ENCODE measurements at places on chromosomes 16 and 17.

GRCh38 chr16:71357681-71358080 lies 842 bp upstream of the CALB2 start:
- no peak for DNase-seq

- DNase-seq = no peak
Measured at GRCh38 chr17:18278867-18279266, 18.4 kb downstream of the MIEF2 start.

GRCh38 chr16:3681206-3681605 lies 26.7 kb downstream of the DNASE1 start:
- DNase-seq = no peak

DNA sequence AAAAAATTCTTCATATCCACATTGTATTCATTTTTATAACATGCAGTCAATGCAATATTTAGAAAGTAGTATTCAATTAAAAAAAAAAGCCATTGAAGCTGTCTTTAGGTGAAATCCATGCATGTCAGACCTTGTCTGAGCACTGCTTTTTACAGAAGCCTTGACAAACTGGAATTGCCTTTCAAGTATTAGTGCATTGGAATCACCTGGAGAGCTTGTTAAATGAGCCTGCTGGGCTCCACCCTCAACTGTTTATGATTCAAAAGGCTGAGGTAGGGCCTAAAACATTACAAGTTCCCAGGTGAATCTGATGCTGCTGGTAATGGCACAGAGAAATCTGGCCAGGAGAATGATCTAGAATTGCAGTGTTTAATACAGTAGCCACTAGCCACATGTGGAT lies 85.8 kb downstream of the HIC1 start:
- DNase-seq = no peak

DNA sequence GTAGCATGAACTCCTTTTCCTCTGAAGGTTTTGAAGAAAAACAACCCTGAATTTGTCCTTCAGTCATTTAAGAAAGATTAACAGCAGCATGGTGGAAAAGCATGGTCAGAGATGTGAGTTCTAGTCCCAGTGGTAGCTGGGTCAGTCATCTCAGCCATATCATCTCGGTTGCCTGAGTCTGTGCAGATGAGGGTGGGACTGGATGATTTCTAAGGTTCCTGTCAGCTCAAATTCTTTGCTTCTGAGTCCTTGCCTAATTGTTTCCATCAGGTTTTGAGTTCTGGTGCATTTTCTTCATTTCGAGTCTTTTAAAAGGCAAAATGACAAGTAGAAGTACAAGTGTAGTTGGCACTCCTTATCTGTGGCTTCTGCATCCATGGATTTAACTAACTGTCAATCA lies 63.9 kb downstream of the TNRC6C start:
- DNase-seq = no peak

- DNase-seq = no peak
Measured at GRCh38 chr16:27976990-27977389, 86.5 kb downstream of the GSG1L start.

- no peak for DNase-seq
Measured at GRCh38 chr16:8677481-8677880, 3.1 kb downstream of the ABAT start.

DNA sequence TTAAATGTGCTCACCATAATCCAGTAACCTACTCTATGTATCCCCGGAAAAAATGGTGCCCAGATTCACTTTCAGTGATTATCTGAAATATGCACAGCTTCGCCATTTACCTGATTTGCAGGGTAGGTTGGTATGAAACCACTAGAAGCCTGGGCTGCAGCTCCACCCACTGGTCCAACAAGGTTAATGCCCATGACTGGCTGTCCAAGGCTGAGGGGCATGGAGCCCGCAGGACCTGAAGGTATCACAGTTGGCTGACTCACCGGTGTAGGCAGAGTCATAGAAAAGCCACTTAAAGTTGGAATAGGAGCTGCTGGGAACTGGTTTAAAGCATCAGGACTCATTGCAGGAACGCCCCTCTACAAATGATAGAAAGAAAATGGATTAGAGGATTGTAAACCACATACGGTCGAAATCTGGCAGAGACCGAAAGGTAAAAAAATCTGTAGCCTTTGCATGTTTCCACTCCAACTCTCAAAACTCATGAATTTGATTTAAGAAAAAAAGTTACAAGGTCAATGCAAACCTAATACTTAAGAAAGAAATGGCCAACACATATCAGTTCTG lies 38.6 kb downstream of the SYNRG start:
- DNase-seq = peak; percentile 8

DNA sequence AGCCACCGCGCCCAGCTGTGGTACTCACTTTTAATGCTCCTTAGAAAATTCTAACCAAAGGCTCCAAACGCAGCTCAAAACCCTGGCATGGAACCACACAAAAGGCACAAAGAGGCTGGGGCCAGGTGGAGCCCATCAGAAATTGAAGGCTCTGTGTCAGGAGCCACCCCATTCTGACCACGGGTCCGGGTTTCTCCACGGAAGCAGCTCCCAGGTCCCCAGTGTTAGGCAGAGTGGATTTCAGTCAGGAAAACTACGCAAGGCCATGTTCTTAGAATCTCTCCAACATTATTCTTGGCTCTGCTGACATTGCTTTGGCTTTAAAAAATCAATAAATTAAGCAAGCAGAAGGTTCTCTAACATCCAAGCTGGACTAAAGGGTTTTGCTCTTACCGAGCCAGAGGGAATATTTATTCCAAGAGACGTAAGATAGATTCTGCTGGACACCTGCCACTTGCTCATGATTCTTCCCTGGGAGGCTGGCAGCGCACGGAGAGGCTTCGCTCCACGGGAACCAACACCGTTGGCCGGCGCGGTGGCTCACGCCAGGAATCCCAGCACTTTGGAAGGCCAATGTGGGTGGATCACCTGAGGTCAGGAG lies 93.5 kb downstream of the NXN start:
- no peak for DNase-seq

DNA sequence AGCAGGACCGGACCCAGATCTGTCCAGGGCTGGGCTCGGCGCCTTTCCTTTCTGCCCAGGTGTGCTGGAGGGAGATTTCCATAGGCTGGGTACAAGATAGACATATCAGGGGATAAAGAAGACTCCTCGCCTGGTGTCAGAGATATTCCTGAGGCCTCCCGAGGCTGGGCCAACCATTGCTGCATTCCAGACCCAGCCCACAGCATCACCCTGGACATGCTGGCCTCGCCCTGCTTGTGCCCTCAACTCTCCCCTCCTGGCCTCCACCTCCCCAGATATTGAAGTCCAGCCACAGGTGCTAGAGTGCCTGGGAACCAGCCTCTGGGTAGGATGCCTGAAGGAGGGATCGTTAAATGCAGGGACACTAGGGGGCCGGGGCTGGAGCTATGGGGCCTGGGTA lies 2.1 kb downstream of the CD300LG start:
- no peak for DNase-seq

DNA sequence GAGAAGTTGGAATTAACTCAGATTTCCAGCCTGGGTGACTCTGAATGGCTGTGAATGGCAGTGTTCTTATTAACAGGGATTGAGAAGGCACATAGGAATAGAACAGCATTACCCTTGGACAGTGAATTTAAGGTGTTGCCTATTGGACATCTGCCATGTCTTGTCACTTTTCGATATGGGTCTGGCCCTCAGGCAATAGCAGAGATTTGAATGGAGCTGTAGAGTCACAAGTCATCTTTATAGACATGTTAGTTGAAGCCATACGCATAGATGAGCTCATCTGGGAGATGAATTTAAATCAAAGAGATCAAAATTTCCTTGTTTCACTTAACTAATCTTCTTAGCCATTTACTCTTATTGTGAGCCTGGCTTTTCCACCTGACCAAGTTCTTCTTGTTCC lies 14.9 kb upstream of the DHRS11 start:
- no peak for DNase-seq

DNA sequence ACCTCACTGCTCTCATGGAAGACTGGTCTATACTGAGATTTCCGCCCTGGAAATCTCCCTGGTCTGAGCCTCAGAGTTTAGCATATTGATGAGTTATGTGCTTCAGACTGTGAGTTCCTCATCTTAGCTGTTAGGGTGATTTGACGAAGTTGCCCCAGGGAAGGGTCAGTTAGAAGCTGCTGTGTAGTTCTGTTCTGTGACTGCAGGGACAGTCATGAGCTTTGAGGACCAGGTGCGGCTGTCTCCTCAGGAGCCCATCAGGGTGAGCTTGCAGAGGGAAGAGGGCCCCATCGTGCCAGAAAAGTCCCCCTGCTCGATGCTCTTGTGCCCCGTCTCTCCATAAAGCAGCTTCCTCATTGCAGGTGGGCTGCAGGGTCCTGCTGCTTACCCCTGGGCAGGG lies 28.3 kb upstream of the IL17C start:
- no peak for DNase-seq

DNA sequence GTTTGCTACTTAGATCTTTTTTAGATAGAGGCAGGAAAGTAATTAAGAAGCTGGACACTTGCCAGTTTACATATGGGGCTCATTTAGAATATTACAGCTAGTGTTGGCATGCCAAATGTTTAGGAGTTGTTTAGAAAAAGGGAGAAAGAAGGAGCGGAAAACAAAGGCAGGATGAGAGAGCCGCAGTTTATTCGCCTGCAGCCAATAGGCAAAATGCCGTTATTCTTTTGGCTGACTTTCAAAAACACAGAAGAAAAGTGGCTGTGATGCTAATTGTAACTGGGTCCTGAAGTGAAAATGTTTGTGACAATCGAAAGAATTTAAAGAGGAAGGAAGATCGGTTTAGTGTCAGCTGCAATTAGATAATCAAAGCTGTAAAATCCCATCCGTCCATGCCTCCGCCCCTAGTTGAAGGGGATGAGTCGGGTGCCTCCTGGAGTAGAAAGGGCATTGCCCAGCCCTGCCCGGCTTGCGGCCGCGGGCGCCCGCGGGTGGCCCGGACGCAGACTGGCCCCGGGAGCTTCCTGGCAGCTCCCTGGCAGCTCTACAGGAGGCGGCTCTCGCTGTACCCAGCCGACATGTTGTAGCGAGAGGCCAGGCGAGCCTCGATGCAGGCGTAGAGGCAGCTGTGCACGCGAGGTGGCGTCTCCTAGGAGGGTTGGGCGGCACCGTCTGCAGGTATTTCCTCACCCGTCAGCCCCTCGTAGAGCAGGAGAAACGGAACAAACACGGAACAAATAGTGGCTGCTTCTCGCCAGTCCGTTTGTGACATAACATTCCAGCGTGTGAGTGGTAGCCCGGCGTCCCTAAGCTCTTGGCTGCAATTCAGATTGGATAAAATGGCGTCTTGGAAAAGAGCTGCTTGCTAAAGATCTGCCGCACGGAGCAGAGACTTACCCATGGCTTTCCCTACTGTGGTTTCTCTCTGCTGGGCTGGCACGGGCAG lies 82.2 kb downstream of the TNRC6C start:
- DNase-seq = peak; percentile 8

- no peak for DNase-seq
Measured at GRCh38 chr17:1107777-1108477, 71.9 kb downstream of the ABR start.

- DNase-seq = no peak
Measured at GRCh38 chr17:79574108-79574507, 36.7 kb downstream of the RBFOX3 start.

DNA sequence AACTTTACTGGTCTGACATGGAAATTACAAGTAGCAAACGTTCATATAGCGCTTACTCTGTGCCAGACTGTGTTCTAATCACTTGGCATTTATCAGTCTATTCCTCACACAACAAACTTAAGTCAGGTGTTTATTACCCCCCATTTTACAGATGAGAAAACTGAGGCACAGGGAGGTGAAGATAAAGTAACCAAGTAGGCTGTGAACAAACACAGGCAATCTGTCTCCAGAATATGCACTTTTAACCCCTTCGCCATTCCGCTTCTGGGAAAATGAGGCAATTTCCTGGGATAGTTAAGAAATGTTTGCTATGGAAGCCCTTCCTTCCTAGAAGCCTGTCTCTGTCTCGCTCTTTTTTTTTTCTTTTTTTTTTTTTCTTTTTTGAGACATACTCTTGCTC lies 12.2 kb upstream of the CXCL16 start:
- no peak for DNase-seq

DNA sequence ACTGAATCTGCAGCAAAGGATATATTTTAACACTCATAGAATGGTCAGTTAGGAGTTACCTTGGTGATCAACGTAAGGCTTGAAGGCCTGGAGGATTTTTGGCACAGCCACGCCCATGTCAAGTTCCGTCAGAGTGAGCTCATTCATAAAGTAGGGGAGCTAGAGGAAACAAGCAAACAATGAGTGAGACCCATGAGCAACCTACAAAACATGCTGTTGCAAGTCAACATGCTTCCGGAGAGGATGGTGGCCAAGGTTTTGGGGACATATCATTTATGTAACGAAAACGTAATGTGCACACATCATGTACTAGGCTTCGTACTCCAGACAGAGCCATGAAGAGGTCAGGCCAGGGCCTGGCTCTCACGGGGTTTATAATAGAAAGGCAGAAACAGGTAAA lies 41.1 kb upstream of the ERN1 start:
- no peak for DNase-seq

DNA sequence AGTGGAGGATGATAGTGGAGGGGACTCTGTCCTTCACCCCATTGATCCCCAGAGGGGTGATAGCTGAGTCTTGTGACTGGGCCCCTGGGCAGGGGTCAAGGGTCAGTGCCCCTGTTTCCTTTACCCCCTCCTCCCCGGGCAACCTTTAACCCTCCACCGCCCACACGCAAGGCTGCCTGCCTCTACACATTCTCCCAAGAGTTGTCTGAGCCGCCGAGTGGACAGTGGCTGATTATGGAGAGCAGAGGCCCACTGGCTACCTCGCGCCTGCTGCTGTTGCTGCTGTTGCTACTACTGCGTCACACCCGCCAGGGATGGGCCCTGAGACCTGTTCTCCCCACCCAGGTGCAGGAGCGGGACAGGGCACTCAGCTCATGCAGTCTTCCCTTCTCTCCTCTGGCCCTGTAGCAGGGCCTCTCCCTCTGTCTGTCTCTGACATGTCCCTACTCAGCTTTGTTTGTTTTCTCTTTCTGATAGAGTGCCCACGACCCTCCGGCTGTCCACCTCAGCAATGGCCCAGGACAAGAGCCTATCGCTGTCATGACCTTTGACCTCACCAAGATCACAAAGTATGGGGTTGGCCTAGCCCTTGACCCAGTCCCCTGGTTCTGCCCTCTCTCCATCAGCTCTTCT lies at the start of gene SHBG:
Gene SHBG (plus strand): TSS at position 197 of the 633 bp plus-strand sequence. CDS start 38 bp downstream, at position 235.
- no peak for DNase-seq

GRCh38 chr17:55391764-55392467 lies 29.7 kb downstream of the MMD start:
- DNase-seq = no peak

DNA sequence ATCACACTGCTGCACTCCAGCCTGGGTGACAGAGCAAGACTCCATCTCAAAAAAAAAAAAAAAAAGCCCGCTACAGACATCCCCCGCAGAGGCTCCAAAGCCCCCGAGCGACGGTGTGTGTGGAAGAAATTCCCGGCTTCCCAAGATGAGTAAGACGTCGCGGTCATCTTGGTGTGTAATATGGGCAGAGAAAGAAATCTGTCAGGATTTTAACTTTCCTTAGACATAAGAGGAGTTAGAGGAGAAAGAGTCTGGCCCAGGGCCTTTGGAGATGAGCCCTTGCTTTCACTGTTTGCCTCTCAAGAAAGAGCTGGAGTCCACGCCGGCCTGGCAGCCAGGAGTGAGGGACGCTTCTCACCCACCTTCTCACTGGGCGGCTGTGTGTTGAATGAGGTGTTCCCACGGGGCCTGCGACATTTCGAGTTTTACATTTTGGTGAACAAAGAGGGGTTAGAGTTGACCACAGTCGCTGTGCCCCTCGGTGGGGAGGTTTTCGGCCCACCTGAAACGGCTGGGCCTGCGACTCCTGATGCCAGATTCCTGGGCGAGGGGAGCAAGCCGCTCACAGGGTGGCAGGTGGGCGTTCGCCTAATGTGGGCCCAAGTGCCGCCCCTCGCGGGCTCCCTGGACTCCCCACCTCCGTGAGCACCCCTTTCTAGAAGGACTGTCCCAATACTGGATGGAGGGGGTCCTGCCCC lies 17.9 kb downstream of the C1QTNF1 start:
- no peak for DNase-seq

GRCh38 chr17:9203771-9204425 lies 182.6 kb downstream of the NTN1 start:
- no peak for DNase-seq
